H54 (cell line): ENCODE measurements at places on chromosomes 16 and 17.

- DNase-seq = peak; percentile 76
Observed at GRCh38 chr17:60604686-60605334, 4.8 kb downstream of the PPM1D start.

DNA sequence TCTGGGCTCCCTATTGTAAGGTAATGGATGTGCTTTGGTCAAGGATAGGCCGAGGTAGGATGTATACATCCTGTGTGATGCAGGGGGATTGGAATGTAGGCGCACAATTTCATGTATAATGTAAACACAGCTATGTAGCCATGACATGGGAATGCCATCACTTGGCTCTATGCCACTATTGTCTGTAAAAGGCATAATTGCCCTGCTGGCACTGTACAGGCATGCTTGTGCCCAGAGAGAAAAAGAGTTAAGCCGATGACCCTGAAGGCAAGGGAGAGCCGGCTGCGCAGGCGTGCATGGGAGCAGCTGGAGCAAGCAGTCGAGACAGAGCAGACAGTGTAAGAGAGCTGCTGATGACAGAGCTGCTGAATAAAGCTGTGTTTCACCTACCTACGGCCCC lies 212.5 kb upstream of the CPHXL start:
- DNase-seq = no peak

DNA sequence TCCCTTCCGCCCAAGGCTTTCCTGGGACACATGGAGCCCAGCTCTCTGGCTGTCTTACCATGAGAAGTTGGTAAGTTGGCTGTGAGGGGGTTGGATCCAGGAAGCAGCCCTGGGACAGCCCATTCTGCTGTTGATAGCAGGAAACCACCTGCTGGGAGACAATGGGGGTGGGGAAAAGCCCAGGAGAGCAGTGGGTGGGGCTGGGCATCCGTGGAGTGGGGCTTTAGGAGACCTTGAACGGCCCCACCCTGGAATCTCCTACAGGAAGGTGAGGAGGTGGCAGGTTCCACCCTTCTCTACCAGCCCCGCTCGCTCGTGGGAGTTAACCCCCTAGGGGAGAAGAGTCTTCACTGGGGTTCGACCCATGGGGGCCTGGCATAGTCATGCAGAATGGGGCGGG lies 5.8 kb downstream of the TMEM92 start:
- DNase-seq = no peak

DNA sequence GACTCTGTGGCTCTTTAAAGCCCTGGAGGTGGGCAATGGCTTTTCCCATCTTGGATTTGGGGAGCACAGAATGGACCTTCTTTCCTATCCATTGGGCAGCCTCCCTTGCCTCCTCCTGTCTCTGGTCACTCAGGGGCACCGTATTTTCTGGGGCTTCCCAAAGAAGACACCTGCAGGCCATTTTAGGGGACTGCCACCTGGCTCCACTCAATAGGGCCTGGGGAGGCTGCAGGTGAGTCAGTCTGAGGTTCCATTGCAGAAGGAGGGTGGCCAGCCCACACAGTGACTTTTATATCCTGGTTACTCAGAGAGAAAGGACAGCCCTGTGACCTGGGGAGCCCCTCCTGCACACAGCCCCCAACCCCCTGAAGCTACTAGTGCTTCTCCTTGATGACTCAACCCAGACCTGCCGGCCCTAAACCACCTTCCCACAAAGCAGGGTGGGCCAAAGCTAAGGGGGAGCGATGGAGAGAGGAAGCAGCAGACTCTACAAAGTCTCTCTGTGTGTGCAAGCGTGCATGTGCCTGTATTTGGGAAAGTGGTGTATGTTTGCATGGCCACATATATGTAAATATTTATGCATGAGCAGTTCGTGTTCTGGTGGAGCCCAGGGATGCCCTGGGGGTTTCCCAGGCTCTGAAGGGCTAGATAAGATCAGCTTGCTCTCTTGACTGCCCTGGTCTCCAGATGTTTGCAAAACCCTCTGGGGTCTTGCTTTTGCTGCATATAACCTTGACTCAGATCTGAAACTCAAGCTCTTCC lies 5.0 kb downstream of the CX3CL1 start:
- DNase-seq = no peak

GRCh38 chr16:60407034-60407433 lies 1629.2 kb downstream of the CDH8 start:
- no peak for DNase-seq

GRCh38 chr16:57970970-57971369 lies at the start of gene CNGB1:
CNGB1 (minus strand) TSS chr16:57971128; CDS start chr16:57967286, 3,842 bp downstream.
- DNase-seq = no peak

- no peak for DNase-seq
Observed at GRCh38 chr17:27247071-27247957, 46.6 kb upstream of the WSB1 start.

DNA sequence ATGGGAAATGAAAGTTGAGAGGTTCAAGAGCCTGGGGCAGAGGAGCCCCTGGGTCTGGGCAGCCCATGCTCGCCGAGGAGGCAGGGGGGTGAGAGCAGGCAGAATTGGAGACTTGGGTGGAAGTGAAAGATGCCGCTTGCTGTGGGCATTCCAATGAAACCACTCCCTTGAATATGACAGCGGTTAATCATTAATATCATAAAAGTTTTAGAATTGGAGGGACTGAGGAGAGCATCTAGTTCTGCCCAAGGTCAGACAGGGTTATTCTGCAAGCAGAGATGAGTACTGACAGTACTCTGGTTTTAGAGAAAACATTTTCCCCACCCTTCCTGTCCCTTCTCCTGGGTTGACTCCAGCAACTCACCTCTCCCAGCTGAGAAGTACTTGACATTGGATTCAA lies 180.2 kb downstream of the MSI2 start:
- no peak for DNase-seq

- DNase-seq = no peak
Observed at GRCh38 chr17:77307479-77308198, 166.9 kb downstream of the SEC14L1 start.

- DNase-seq = no peak
Observed at GRCh38 chr17:77802333-77802615, 156.2 kb upstream of the TNRC6C start.

- no peak for DNase-seq
Observed at GRCh38 chr17:73224663-73225305, 31.9 kb downstream of the COG1 start.

DNA sequence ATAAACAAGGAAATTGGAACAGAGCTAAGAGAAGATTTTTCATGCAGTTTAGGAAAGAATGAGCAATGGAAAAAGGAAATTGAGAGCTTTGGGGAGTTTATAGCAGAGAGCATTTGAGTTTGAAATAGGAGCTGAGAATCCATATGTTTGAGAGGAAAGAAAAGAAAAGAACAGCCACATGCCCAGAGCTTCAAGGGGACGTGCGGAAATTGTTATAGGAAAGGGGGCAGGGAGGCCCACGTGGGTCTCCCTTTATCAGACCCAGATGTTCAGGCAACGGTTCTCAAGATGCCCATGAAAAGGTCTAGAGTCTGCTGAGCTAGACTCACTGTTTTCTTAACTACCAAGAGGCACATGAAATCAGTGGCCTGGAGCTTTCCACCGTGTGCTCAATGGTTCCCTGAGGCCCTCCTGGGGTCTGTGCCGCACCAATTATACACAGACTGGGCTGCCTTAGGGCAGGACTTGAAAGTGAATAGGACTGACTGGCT lies 31.2 kb downstream of the CHD9 start:
- no peak for DNase-seq

GRCh38 chr17:55394357-55395021 lies 27.1 kb downstream of the MMD start:
- DNase-seq = no peak

GRCh38 chr17:82693168-82693867 lies 5.2 kb downstream of the RAB40B start:
- DNase-seq = no peak

GRCh38 chr17:28324267-28324745 lies 5.3 kb downstream of the TMEM97 start:
- DNase-seq = no peak

- peak; percentile 73 for DNase-seq
Observed at GRCh38 chr16:18969050-18969854, 14.5 kb upstream of the TMC7 start.

GRCh38 chr17:75407655-75408352 lies 2.3 kb upstream of the GRB2 start:
- DNase-seq = no peak

- no peak for DNase-seq
Observed at GRCh38 chr17:81513753-81514488, 1.3 kb upstream of the ACTG1 start.

DNA sequence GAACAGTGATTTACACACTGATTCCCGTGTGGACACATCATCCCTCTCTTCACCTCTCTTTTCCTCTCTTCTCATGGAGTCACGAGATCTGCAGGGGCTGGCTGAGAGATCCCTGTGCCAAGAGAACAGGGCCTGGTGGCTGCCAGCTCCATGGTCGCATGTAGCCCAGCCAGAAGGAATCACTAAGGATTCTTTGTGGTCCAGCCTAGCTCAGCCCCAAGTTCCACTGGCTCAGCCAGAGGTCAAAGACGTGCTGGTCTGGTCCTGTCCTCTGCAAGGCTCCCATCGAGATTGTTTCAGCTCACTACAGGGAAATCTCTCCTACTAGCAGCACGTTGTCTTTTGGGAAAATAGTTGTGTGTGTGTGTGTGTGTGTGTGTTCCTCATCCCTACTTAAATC lies 66.4 kb downstream of the NDEL1 start:
- DNase-seq = no peak

GRCh38 chr17:72677108-72677507 lies 415.4 kb downstream of the SLC39A11 start:
- DNase-seq = no peak

- DNase-seq = no peak
Observed at GRCh38 chr16:73052576-73052975, 4.6 kb upstream of the ZFHX3 start.

GRCh38 chr16:71712501-71712900 lies 12.0 kb downstream of the PHLPP2 start:
- no peak for DNase-seq

DNA sequence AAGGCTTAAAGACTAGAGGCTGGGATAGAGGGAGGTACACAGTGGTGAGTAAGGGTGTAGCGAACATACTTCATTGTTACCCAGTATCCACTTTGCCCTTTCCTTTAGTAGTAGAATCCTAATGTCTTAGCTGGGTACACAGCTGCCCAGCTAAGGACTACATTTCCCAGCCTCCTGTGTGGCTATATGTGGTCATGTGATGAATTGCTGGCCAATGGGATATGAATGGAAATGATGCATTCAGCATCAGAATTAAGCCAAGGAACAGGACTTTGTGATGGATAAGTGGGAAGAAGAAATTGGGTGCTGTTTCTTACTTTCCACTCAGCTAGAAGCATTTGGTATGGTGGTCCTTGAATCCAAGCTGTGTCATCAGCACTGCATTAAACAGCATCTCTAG lies 55.9 kb downstream of the FOXL1 start:
- no peak for DNase-seq

GRCh38 chr16:81641395-81642106 lies 137.5 kb upstream of the PLCG2 start:
- DNase-seq = no peak

GRCh38 chr17:37701496-37701898 lies 43.4 kb downstream of the HNF1B start:
- DNase-seq = no peak
